ENCODE measurements at places on chromosomes 11 and 22. TPM values are rescaled to one million over a fixed set of nuclear protein-coding genes. Genes with fewer than 3 reads are reported as not detected.
A peak's percentile ranks its signal among the peaks of the same experiment; 100 is the strongest.

The A4GALT gene
- 100.0 TPM for total RNA-seq

DNA sequence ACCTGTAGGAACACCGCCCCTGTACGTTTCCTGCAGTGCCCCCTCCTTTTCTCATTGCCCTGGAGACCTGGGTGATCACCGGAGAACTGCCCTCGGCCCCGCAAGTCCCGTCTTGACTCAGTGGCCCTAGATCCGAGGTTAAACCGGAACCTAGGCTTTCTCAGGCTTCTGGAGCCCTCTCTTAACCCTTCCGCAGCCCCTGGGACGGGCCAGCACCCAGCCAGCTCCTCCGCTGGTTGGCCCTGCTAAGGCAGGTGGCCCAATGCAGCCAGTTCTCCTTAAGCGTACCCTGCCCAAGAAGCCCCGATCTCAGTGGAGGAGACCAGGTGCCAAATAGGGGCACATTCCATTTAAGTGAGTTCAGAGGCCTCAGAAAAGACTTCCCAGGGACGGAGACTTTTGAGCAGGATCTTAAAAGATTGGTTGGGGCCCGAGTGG is 776 bp downstream of the NLRX1 start:
- DNase-seq = peak; percentile 60

DNA sequence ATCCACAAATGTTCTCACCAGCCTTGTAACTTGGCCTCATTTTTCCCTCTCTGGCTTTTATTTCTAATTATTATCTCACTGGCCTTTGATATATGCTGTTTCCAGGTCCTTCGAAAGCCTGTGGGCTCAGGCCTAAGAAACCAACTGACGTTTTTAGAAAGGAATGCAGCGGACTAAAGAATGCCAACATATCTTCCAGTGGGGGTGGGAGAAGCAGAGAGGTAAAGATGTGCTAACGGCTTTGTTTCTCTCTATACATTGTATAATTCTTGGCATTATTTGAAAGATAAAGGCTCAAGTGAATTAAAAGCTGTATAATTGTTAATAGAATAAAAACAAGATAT is 28.2 kb downstream of the OR6Q1 start:
- DNase-seq = no peak

The OR51E1 gene
- total RNA-seq = 1.0 TPM

The FOXRED1 gene
- 2.8 TPM for total RNA-seq

DNA sequence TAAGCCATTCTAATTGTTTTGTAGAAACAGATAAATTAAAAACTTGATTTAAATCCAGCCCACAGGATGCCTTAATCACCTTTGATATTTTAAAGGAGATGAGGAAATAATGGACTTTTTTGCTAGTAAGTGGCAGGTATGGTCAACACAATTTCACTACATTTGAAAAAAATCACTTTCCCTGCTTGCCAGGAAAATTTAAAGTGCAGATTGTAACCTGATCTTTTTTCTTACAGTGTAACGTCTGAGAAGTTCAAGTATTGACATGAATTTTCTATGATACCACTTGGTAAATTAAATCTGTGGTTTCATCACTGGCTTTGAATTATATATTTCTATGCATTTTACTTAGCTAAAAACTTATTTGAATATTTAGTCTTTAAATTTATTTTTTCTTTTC is 65.3 kb downstream of the ARHGEF12 start:
- DNase-seq = no peak

- DNase-seq = peak; percentile 13
Measured at GRCh38 chr22:49239264-49240015, 588.2 kb downstream of the BRD1 start.

The OTOG gene
- total RNA-seq = not detected

- no peak for DNase-seq
Measured at GRCh38 chr11:76293189-76293631, 86.9 kb upstream of the WNT11 start.

GRCh38 chr11:43760902-43761301 is 80.4 kb downstream of the HSD17B12 start:
- no peak for DNase-seq

DNA sequence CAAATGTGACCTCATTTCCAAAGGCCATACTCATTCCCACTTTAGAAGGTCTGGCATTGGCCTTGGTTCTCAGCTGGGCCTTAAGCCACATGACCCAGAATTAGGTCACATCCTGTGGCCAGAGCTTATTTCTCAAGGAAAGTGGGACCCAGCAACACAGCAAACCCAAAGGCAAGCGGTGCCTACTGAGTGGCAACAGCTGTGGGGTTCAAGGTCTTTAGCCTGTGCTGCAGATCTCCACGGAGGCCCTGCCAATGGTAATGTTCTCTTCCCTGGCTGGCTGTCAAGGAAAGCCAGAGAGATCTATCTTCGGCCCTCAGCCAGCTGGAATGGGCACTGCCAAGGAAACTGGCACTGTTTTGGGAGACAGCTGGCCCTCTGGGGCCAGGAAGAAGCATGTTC is 41.5 kb upstream of the TP53I11 start:
- DNase-seq = no peak

GRCh38 chr11:78961937-78962701 is 387.5 kb upstream of the NARS2 start:
- DNase-seq = no peak
